Transverse colon (tissue), 4 donors: ENCODE measurements at places on chromosomes 6 and 20. TPM values are rescaled to one million over a fixed set of nuclear protein-coding genes. Genes with fewer than 3 reads are reported as not detected.

GRCh38 chr20:51118216-51118615, 95.3 kb upstream of the KCNG1 start:
- no peak for DNase-seq

DNA sequence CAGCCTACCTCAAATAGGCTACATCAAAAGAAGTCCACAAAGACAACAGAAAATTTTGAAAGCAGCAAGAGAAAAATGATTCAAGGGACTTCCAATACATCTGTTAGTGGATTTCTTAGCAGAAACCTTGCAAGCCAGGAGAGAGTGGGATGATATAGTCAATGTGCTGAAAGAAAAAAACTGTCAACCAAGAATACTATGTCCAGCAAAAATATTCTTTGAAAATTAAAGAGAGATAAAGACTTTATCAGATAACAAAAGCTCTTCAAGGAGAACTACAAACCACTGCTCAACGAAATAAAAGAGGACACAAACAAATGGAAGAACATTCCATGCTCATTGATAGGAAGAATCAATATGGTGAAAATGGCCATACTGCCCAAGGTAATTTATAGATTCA, 34.0 kb downstream of the MCHR2 start:
- DNase-seq, result no peak

- no peak for DNase-seq
Measured at GRCh38 chr6:34036357-34037069, 109.4 kb downstream of the GRM4 start.

DNA sequence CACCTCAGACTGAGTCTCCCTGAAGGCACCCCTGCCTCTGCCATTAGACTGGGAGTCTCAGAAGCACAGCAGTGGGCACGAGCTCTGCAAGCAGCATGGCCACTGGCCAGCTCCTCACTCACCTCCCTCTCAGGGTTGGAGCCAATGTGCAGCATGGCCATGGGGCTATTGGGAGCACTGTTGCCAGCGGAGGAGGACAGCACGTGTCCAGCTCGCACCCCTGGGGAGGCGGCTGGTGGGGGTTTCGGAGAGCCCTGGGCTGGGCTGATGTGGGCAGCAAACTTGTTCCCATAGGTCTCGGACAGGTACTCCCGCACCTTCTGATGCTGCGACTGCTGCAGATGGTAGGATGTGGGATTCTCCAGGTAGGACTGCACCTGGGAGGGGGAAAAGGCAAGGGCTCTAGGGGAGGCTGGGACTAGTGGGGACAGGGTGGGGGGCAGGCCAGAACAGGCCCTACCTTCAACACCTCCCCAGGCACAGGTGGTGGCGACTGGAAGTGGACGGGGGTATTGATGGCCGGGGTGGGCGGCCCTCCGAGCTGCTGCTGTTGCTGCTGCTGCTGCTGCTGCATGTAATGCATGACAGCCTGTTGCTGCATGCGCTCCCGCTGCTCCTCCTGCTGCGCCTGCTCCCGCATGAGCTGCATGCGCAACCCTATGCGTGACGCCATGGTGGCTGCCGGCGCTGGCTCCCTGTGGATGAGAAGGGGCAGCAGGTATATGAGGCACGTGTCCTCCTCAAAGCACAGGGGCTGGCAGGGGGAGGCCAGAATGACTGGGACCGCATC, 44.7 kb downstream of the TFEB start:
- no peak for DNase-seq

GRCh38 chr20:2358006-2358405, 22.7 kb upstream of the TGM6 start:
- DNase-seq, result no peak

Gene SMIM8
- total RNA-seq, result 14.2 TPM

Gene FKBP1C
- not detected for total RNA-seq

DNA sequence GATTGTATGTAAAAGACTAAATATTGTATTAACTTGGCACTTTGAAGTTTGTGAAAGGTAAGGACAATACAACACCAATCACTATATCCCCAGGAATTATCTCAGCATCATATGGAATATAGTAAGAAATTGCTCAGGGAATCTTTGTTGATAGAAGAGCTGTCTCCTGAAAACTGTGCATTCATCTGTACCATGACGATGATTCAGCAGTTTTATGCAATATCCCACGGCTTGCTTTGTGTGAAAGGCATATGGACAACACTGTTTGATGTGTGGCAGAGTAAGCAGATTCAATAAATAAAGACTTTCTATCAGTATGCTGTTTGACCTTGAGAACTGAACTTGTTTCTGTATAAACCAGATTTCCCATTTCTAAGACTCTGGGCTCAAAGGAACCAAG, 147.5 kb upstream of the PLN start:
- no peak for DNase-seq

Gene UFL1
- total RNA-seq, result 8.8 TPM

DNA sequence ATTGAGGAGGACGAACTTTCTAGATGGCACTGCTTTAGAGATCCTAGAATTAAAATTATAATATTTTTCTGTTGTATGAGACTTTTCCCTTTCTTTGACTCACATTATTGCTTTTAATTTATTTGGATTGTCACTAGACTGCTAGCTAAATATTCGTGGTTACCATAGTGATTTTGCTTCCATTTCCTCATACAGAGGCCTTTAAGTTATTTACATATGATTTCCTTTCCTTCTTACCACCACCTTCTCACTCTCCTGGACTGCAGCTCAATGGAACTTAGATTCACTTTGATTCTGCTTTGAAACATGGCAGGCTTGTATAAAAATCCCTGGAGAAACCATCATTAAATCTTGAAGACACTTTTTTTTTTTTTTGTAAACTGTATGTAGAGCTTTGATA, 222.9 kb downstream of the LAMA2 start:
- no peak for DNase-seq

DNA sequence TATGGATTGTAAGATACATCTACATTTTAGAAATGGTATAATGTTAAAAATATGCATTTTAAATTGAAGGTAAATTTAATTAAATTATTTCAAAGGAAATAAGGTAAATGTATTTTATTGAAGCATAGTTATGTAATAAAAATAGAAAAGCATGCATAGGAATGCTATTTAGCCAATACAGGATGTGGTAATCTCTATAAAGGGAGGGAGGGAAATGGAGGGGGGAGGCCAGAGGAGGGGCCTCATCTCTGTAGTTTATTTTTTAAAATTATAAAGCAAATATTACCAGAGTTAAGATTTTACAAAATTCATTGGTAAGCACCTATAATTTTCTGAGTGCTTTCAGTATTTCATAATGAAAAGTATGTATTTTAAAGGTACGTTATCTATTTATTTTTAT, 27.2 kb downstream of the SLC16A10 start:
- no peak for DNase-seq

- peak; percentile 49 for DNase-seq
Measured at GRCh38 chr6:37653933-37654565, 43.6 kb downstream of the MDGA1 start.

Gene TCP11
- total RNA-seq, result 0.96 TPM

- no peak for DNase-seq
Measured at GRCh38 chr6:7119272-7119801, 11.6 kb downstream of the RREB1 start.

Gene HSPA12B
- 2.2 TPM for total RNA-seq

Gene SLC17A1
- total RNA-seq, result not detected

- DNase-seq, result peak; percentile 63
Measured at GRCh38 chr6:110875548-110876169, 1.1 kb downstream of the AMD1 start.

Gene IPCEF1
- 5.7 TPM for total RNA-seq

GRCh38 chr6:21531393-21531792, 62.2 kb upstream of the SOX4 start:
- no peak for DNase-seq

GRCh38 chr6:90336388-90336947, 39.8 kb upstream of the BACH2 start:
- no peak for DNase-seq

- no peak for DNase-seq
Measured at GRCh38 chr6:105884011-105884410, 202.1 kb upstream of the PRDM1 start.

DNA sequence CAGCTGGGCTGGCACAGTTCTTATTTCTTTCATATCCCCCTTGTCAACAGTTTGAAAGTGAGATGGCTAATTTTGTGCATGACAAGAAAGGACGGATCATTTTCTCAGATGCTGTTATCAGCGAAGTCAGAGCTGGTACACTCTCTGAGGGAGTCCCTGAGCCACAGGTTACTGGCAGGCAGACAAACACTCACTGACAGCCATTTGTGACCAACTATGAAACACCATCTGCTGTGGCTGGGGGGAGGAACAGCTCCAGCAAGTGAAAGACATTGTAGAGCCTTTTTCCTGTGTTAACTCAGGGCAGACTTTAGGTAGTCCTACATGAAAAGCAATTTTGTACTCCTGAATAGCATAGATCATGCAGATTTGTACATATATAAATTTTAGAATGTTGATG, 22.2 kb downstream of the OLIG3 start:
- DNase-seq, result no peak

Gene HTR1E
- not detected for total RNA-seq

- no peak for DNase-seq
Measured at GRCh38 chr6:121055572-121056163, 278.6 kb downstream of the TBC1D32 start.

GRCh38 chr6:159969204-159969912, 476 bp downstream of the IGF2R start:
- peak; percentile 42 for DNase-seq
